ENCODE measurements at places on chromosomes 4 and X. TPM values are rescaled to one million over a fixed set of nuclear protein-coding genes. Genes with fewer than 3 reads are reported as not detected.

DNA sequence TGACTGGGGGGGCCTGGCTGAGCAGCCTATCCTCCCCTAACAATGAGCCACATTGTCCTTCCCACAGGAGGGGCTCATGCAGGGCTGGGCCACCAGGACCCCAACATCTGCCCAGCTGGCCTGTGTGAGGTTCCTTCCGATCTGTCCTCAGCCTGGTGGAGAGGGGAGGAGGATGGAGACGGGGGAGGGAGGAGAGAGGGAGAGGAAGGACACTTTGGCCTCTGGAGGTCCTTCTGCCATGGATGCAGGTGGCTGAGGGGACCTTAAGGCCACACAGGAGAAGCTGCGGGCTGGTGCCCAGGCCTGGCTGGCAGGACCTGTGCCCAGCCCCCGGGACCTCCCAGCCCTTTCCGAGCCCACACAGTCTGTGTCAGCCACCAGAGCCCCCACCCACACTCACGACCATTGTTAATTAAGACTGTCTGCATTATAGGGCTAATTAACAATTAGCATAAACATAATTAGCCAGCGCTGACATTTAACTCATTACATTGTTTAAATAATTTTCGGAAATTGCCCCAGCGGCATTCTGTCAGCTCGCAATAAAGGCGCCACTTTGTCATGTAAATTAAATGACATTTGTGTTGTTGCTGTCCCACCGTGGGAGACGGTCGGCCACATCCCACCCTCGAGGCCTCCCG, 53.0 kb upstream of the NKX1-1 start:
- DNase-seq: no peak
- H3K4me1 ChIP-seq: no peaks in the 10 kb centered on the region
- no peaks in the 10 kb centered on the region for H3K27me3 ChIP-seq
- no peaks in the 10 kb centered on the region for H3K36me3 ChIP-seq
- H3K27ac ChIP-seq: no peak overlapping the region
- no peak overlapping the region for H3K4me3 ChIP-seq

DNA sequence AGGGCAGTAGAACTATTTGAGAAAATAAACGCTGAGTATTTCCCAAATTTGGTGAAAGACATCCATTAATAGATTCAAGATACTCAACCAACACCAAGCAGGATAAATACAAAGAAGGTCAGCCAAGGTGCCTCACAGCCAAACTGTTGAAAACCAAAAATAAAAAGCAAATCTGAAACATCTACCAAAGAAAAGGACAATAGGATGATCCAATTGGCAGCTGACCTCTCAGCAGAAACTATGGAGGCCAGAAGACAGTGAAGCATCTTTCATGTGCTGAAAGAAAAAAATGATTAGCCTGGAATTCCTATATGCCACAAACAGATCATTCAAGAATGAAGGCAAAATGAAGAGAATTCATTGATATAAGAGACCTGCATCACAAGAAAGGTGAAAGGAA, 44.9 kb downstream of the USP46 start:
- no peaks in the 10 kb centered on the region for H3K4me1 ChIP-seq
- DNase-seq: no peak
- H3K27ac ChIP-seq: no peak overlapping the region
- no peak overlapping the region for H3K4me3 ChIP-seq
- H3K27me3 ChIP-seq: no peaks in the 10 kb centered on the region

DNA sequence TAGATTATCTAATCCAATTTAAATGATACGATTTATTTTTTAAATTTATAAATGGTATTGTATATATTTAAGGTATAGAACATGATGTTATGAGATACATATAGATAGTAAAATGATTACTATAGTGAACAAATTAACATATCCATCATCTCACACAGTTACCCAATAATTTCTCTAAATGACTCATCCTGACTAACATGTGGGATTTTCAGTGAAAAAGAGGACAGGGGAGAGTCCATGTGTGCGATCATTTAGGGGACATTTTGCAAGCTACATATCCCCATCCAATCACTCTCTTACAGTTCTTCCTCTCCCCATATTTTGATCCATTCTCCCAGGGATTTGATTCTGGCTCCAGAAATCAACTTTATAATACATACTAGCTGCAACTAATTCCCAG, 88.2 kb downstream of the ABCB7 start:
- H3K36me3 ChIP-seq: no peaks in the 10 kb centered on the region
- H3K4me1 ChIP-seq: no peaks in the 10 kb centered on the region
- no peak for DNase-seq
- no peaks in the 10 kb centered on the region for H3K27me3 ChIP-seq
- no peak overlapping the region for H3K4me3 ChIP-seq
- no peak overlapping the region for H3K27ac ChIP-seq

The SLIT2 gene
- total RNA-seq: 1.3 TPM

The HSFX4 gene
- not detected for total RNA-seq

- H3K4me1 ChIP-seq: no peaks in the 10 kb centered on the region
- peaks cover 6% of the 10 kb centered on the region for H3K27me3 ChIP-seq
- no peak overlapping the region for H3K4me3 ChIP-seq
- no peak for DNase-seq
- no peaks in the 10 kb centered on the region for H3K36me3 ChIP-seq
Observed at GRCh38 chr4:74874753-74875367, 58.1 kb upstream of the PARM1 start.

GRCh38 chr4:89296399-89296798, 11.2 kb downstream of the GPRIN3 start:
- H3K4me3 ChIP-seq: no peak overlapping the region
- DNase-seq: no peak
- H3K27ac ChIP-seq: peak overlapping the region; percentile 11
- no peaks in the 10 kb centered on the region for H3K36me3 ChIP-seq
- no peaks in the 10 kb centered on the region for H3K27me3 ChIP-seq
- H3K4me1 ChIP-seq: no peaks in the 10 kb centered on the region

GRCh38 chr4:98506462-98507132, 151.8 kb downstream of the TSPAN5 start:
- H3K27me3 ChIP-seq: no peaks in the 10 kb centered on the region
- H3K4me3 ChIP-seq: no peak overlapping the region
- H3K4me1 ChIP-seq: no peaks in the 10 kb centered on the region
- DNase-seq: no peak

- no peak overlapping the region for H3K4me3 ChIP-seq
- no peaks in the 10 kb centered on the region for H3K36me3 ChIP-seq
- H3K27me3 ChIP-seq: no peaks in the 10 kb centered on the region
- H3K4me1 ChIP-seq: no peaks in the 10 kb centered on the region
Observed at GRCh38 chr4:161419822-161420221, 744.0 kb downstream of the FSTL5 start.

DNA sequence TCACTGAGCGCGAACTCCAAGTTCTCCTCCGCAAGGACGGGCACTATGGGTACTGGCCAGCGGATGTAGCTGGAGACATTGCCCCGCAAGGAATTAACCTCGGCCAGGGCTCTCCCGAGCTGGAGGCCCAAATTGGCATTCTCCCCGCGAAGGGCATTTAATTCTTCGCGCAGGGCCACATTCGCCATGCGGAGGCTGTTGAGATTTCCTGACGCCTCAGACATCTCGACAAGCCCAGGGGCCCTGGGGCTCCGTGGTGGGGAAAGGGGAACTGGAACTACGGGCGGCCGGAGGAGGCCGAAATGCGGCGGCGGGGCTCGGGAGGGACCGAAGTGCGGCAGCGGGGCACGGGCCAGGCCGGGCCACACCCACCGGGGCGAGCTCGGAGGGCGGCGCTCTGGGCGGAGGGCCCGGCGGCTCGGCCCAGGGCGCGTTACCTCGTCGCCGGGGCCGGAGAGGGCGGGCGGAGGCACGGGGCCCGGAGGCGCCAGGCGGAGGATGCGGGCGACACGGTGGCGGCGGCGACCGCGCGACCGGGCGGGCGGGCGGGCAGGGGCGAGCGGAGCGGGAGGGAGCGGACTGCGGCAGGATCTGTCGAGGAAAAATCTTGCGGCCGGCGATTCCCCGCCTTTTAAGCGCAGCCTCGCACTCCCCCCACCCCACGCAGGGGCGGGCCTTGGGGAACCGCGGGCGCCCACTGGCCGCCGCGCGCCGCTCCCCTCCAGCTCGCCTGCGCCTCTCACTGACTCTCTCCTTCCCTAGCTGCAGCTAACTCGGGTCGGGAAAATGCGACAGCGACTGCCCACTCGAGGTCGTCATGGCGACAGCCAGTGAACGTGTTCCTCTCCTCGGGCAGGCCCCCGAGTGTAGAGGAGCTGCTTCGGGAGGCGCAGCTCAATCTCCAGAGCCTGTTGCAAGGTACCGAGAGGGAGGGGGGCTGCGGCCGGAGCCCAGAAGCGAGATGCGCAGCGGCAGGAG, at the start of gene RTL5:
Gene RTL5, minus strand, starts transcription at position 599 of the 978 bp plus-strand sequence.
- H3K27me3 ChIP-seq: no peaks in the 10 kb centered on the region
- peak; percentile 75 for DNase-seq
- H3K4me1 ChIP-seq: no peaks in the 10 kb centered on the region
- no peaks in the 10 kb centered on the region for H3K36me3 ChIP-seq
- H3K27ac ChIP-seq: no peak within 1 kb of the TSS
- peak within 1 kb of the TSS; percentile 31 for H3K4me3 ChIP-seq

The NAA11 gene
- total RNA-seq: not detected

- DNase-seq: no peak
- H3K27me3 ChIP-seq: no peaks in the 10 kb centered on the region
- H3K36me3 ChIP-seq: no peaks in the 10 kb centered on the region
- no peak overlapping the region for H3K4me3 ChIP-seq
Observed at GRCh38 chrX:123263747-123264146, 79.7 kb downstream of the GRIA3 start.

The TGIF2LX gene
- total RNA-seq: not detected

DNA sequence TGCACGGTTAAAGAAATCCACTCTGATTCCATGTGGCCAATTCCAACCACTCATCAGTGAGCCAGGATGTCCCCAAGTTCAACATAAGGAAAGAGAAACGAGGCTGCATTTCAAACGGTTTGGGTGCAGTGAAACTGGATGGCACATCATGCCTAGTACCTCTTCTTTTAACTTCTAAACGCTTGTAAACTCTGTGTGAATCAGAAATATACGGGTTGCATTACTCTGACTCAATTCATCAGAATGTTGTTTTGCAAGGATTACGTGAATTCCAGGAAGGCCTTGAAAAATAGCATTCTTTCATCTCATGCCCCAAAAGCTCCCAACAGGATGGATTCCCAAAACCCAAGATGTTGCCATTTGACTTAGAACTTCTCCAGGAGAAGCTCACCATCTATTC, 270.4 kb downstream of the LDB2 start:
- H3K4me1 ChIP-seq: no peaks in the 10 kb centered on the region
- no peaks in the 10 kb centered on the region for H3K27me3 ChIP-seq
- H3K4me3 ChIP-seq: no peak overlapping the region
- DNase-seq: no peak
- no peak overlapping the region for H3K27ac ChIP-seq

DNA sequence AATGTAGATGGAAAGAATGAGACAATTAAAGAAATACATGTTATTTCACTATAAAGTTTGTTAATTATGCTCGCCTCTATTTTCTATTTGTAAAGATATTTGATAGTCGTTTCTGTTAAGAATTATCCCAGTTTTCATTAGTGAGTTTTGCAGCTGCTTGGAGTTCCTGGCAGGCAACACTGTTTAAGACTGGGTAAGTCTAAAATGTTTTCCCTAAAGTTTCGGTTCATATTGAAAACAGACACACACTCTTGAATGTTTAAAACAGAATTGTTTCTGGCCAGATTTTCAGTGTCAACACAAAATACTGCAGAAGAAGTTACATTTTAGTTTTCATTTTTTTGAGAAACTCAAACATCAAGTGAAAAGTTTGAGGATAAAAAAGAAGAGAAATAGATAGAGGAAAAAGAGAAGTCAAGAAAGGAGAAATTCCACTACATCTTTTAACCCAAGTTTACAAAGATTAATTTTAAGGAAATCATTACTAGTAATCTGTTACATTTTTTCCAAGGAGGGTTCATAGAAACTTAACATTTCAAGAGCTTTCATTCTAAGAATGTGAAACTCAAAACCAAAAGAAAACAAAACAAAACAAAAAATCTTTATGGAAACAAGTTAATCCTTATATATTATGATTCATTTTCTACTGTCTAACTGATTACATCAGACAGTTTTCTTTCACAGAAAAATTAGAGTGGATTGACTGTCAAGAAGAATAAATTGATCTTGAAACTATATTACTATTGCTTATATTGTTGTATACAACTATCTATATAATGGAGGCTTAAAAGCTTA, 305.5 kb downstream of the FAT4 start:
- no peaks in the 10 kb centered on the region for H3K27me3 ChIP-seq
- no peaks in the 10 kb centered on the region for H3K4me1 ChIP-seq
- DNase-seq: no peak
- no peaks in the 10 kb centered on the region for H3K36me3 ChIP-seq

- H3K27ac ChIP-seq: no peak overlapping the region
- no peaks in the 10 kb centered on the region for H3K36me3 ChIP-seq
- no peak overlapping the region for H3K4me3 ChIP-seq
Observed at GRCh38 chr4:79025170-79025569, 85.9 kb upstream of the PAQR3 start.

GRCh38 chrX:111728096-111728495, 47.1 kb downstream of the ALG13 start:
- H3K4me3 ChIP-seq: no peak overlapping the region
- no peak for DNase-seq
- H3K27ac ChIP-seq: no peak overlapping the region
- no peaks in the 10 kb centered on the region for H3K4me1 ChIP-seq
- no peaks in the 10 kb centered on the region for H3K27me3 ChIP-seq

The GNRHR gene
- total RNA-seq: not detected
